ENCODE measurements at places on chromosomes 3 and 15.

- no peak for ATAC-seq
Observed at GRCh38 chr3:106381939-106382335, 513.1 kb upstream of the CBLB start.

DNA sequence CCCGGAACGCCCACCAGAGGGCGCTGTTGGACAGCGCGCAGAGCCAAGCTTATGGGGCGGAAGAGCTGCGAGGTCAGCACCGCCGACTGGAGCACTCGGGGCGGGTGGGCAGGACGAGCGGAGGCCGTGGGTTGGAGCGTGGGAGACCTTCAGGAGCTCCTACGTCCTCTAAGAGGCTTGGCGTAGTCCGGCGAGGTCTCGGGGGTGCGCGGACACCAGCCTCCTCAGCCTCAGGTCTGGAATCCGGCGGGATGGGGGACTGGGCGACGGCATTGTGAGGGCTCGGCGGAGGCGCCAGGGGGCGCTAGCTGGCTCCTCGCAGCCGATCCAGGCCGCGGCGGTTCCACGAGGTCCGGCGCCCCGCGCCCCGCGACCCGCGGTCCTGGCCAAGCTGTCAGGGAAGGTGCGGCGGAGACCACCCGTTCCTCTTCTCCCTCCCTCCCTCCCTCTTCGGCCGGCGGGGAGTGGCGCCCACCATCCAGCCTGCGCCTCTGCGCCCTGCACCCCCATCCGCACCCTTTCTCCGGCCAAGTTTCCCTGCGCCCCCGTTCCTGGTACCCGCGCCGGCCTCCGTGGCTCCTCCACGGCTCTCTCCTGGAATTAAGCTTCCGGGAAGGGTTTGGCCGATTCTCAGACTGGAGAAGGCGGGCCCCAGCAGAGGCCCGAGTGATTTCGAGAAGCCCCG is 24.3 kb upstream of the POLG start:
- ATAC-seq, result peak; percentile 84

GRCh38 chr3:137171834-137172603 is 214.2 kb downstream of the IL20RB start:
- no peak for ATAC-seq

DNA sequence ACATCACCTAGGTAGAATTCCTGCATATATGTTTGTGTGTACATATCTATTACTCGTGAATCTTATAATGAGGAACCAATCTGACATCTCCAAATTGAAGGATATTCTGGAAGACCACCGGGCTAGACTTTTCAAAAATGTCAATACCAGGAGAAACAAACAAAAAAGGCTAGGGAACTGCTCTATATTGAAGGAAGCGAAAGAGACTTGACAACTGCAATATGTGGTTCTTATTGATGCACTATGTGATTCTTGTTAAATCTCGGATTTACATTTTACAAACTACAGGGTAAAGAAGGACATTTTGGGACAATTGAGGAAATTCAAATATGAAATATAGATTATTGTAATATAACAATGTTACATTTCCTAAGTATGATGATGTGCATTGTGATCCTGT is 137.5 kb upstream of the CCDC54 start:
- no peak for ATAC-seq

DNA sequence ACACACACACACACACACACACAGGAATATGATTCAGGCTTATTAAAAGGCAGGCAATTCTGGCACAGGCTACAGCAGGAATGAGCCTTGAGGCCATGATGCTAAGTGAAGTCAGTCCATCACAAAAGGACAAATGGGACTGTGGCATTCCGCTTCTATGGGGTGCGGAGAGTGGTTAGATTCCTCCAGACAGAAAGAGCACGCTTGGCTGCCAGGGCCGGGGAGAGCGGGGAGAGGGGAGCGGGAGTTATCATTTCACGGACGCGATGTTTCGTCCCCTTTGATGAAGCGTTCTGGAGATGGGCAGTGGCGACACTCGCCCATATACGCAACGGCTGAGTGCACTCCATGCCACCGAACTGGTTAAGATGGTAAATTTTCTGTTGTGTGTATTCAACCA is 58.5 kb upstream of the FAM174B start:
- ATAC-seq, result peak; percentile 72

GRCh38 chr3:43319376-43319775 is 33.0 kb downstream of the SNRK start:
- ATAC-seq, result no peak

- no peak for ATAC-seq
Observed at GRCh38 chr3:141218162-141218835, 13.3 kb upstream of the PXYLP1 start.

- peak; percentile 76 for ATAC-seq
Observed at GRCh38 chr15:79682851-79683288, 213.9 kb downstream of the MTHFS start.

GRCh38 chr3:30754426-30754825 is 140.0 kb downstream of the GADL1 start:
- ATAC-seq, result no peak

GRCh38 chr3:189621948-189622603 is 9.1 kb upstream of the TP63 start:
- no peak for ATAC-seq

GRCh38 chr15:84654689-84655453 is 788 bp upstream of the WDR73 start:
- ATAC-seq, result peak; percentile 55

DNA sequence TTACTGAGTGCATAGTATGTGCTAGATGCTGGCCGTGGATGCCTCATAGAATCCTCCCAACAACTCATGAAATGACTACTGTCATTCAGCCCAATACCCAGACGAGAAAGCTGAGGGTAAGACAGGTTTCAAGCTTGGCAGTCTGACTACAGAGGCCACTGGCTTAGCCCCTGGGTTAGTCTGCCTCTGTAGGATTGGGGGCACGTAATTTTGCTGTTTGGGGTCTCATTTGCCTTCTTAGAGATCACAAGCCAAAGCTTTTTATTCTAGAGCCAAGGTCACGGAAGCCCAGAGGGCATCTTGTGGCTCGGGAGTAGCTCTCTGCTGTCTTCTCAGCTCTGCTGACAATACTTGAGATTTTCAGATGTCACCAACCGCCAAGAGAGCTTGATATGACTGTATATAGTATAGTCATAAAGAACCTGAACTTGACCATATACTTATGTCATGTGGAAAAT is 1.0 kb upstream of the CCR5 start:
- ATAC-seq, result no peak

DNA sequence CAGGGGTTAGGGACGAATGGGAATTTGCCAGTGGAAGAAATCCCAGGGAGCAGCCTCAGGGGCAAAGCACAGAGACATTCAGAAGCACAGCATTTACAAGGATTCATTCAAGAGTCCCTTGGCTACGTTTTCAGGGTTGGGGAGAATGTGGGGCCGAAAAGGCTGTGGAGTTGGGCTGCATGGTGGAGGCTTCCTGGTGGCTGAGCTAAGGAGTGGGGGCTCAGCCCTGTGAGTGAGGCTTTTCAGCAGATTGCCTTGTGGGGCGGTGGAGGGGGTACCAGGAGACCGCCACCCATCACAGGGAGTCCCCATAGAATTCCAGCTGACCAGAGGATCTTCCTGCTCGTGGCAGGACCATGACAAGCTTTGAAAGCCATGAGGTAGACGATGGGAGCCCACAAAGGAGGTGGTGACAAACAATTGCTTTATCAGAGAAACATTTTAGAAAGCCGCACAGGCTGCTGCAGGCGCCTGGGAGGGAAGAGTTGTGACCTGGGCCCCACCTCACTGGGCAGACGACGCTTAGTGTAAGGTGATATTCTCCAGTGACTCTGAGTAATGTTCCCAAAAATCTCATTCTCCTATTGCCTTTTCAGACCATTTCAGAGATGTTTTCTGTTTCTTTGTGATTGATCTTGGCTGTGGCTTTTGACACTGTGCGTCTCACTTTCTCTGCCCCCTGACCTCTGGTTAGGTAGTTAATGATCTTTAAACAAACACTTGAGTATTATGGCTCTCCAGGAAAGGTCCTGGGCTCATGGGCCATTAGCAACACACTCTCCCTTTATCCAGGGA is 128.0 kb downstream of the DNAJB8 start:
- no peak for ATAC-seq

DNA sequence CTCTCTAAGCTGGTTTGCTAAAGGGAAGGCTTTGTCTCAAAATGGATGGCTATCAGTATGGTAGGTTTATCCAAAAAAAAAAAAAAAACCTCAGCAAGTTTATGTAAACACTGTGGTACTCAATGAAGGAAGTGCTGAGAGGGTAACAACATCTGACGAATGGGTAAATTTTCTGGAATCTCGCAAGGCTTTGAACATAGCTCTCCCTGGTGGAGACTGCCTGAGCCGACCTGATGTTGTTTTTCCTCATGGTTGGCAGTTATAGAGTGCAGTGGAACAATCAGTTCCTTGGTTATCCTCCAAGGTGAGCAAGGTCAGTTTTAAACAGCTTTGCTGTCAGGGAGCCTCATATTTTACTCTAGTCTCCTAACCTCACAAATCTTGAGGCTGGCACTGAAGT is 94.6 kb downstream of the ZPLD1 start:
- peak; percentile 82 for ATAC-seq

DNA sequence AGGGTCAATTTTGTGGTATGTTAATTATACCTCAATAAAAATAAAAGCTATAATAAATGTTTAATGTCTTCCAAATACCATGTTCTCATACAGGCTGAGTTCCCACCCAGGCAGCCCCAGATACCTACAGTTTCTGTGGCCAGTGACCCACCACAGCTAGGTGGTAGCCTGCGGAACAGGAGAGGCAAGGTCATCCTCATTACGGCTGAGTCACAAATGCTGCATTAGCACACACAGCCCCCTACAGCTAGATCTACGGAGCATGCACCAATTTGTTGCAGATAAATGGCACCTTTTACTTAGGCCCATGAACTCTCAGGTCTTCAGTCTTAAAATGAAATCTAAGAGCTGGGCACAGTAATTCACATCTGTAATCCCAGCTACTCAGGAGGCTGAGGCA is 5.1 kb downstream of the SPATA12 start:
- no peak for ATAC-seq

GRCh38 chr3:197549261-197549885 is 6.4 kb downstream of the BDH1 start:
- no peak for ATAC-seq

- peak; percentile 49 for ATAC-seq
Observed at GRCh38 chr15:60421544-60421943, 23.8 kb upstream of the ANXA2 start.

- ATAC-seq, result peak; percentile 99
Observed at GRCh38 chr15:86021281-86022264, 58.1 kb upstream of the AGBL1 start.

DNA sequence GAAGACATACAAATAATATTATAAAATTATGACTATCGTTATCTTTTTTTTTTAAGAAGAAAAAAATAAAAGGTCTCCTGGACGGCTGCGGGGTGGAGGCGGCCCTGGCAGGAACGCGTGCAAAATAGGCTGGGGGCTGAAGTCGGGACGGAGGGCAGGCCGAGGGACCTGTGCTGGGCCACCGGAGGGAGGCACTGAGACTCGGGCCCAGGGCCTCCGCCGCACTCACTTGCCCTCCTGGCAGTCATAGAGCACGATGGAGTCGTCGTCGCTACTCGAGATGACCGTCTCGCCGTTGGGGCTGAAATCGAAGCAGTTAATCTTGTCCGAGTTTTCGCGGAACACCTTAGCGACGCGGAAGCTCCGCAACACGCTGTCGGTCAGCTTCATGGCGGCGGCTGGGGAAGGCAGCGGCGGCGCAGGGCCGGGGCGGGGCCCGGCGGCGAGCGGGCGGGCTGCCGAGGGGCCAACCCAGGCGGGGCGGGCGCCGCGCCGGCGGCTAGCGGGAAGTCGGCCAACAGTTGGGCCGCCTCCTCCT is 408 bp downstream of the WDR82 start:
- ATAC-seq, result peak; percentile 76

GRCh38 chr3:151350656-151351055 is 21.3 kb upstream of the P2RY13 start:
- no peak for ATAC-seq

- peak; percentile 84 for ATAC-seq
Observed at GRCh38 chr15:38354315-38354929, 99.5 kb upstream of the FAM98B start.

DNA sequence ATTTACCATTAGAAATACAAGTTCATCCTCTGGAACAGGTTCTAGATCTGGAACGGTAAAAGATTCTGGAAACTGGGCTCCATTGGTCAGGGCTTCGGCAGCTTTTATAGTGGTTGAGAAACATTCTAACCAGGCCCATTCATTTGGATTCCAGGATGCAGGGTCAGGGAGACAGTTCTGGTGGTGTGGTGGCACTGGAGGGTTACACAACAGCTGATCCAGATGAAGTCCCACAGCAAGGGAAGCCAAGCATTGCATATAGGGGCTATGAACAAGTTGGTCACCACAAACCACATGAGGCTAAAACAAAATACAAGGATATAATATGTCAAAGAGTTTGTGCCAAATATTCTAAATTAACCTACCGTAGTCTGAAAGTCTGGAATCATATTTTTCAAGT is 43.0 kb downstream of the FBXL22 start:
- no peak for ATAC-seq

DNA sequence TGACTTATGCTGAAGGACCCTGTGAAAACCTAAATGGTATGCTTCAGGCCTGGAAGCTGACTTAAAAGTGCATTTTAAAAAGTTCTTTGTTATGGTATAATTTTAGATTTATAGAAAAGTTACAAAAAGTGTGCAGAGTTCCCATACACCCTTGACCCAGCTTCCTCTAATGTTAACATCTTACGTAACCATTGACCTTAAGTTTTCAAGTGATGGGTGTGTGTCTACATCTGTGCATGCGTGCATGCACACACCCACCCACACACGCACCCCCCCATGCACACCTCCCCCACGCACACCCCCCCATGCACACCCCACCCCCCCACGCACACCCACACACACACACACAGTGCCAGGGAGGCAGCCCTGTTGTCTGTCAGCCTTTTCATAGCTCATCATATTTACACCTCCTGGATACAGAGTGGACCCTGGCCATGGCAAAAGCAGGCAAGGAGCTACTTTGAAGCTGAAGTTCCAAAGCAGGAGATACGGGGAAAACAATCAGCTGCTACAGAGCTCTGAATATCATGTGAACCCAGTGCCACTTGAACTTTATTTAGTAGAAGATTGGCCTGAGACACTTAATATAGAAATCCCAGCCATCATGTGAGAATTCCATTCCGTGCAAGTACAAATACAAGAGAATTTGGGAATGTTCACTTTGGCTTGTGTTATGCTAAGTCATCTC is 30.0 kb upstream of the TRAK1 start:
- peak; percentile 43 for ATAC-seq

DNA sequence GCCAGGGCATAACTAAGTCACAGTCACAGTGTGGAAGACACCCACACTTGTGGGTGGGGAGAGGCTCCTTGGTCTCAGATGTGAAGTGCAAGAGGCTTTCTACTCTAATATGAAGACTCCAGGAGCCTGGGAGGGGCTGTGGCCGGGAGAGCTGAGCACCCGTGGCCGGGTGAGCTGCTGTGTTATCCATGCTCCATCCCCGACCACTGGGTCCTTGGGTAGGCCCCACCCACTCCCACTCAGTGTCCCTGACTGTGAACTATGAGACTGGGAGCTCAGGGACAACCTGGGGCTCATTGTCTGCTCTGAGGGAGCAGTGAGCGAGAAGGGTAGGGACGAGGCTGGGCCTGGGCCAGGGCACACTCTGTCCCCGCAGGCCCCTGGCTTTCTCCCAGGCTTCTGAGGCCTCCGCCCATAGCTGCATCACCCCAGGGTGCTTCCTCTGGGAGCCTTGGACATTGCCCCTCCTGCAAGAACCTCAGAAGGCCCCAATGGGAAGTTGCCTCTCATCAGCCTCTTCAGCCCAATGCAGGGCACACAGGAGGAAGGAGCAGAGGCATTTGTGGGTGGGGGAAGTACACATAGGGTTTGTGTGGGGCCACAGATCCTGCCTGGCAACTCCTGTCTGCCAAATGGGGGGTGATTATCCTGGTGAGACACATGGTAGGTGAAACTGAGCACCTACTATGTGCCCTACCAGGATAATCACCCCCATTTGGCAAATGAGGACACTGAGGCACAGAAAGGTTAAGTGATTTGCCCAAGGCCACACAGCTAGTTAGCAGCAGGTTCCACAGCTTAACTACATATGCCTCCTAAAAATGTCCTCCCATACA is 2.4 kb downstream of the ANPEP start:
- no peak for ATAC-seq

All from SK-N-SH treated with all-trans-retinoic acid at 6 μM for 48 hours (cell line).